ENCODE measurements at places on chromosomes 1 and 21.

DNA sequence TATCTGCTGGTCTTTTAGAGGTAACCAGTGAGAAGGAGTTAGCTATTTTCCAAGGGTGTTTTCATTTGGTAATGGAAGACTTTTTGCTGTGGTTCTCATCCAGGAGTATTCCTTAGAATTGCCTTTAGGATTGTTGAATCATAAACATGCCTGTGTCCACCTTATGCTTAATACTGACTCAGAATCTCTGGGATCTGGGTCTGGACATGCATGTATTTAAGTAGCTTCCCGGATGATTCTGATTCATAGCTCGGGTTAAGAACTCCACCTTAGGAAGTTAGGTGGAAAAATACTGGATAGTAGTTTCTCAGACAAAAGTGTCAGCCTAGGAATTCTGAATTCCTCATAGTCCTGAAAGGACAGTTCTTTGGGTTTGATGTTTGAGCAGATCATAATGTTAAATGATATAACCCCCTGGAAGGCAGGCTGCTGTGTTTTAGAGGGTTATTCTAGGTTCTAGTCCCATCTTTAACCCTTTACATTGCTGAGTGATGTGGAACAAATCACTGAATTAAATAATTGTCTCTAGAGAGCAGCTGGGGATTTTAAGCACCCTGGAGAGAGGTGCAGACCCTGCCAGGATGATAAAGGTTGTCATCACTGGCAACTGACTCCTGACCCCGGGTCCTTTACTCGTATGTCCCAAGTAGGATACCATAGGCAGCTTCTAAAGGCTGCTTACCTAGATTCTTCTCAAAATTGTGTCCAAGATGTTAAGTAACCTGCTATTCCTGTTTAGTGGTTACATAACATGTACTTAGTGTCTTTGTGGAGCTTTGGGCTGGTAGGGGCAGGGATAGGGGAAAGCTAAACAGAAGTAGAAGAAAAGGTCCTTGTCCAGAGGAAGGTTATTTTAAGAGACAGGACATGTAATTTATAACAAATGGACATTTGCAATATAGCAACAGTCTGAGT lies 14.5 kb upstream of the C4BPB start:
- DNase-seq: no peak

DNA sequence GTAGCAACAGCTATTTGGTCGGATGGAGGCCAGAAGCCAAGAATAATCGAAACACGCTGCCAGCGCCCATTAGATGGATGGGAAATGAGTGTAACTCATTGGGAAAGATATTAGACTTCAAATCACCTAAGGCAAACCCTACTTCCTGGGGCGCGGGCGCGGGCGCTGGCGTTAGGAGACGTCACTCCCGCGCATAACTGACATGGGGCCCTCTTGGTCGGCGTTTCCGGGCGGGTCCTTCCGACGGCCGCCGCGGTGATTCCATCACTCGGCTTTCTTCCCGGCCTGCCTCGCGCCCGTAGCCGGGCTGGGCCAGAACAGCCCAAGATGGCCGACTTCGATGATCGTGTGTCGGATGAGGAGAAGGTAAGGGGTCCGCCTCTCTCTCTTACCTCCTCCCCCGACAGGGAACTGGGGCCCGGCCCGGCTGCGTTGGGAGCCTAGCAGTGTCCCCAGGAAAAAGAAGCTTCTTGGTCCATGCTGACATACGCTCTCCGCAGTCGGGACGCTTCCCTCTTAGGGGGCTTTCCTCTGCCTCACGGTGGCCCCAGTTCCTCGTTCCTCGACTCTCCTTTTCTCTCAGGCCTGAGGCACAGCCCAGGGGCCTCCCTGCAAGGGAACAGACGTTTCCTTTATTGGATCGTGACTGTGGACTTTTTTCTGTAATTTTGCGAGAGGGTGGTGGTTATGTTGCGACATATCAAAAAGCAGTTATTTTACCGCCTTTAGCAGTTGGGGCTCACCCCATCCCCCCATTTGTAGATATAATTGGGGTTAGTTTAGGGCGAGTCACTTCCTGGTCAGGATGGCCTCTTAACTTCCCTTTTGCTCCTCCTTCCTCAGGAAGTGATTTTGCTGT lies at the start of gene CAPZA1:
TSS of gene CAPZA1 (plus strand) at position 315 of the 859 bp plus-strand sequence. CDS start at position 328, 13 bp downstream.
- DNase-seq: peak; percentile 89

DNA sequence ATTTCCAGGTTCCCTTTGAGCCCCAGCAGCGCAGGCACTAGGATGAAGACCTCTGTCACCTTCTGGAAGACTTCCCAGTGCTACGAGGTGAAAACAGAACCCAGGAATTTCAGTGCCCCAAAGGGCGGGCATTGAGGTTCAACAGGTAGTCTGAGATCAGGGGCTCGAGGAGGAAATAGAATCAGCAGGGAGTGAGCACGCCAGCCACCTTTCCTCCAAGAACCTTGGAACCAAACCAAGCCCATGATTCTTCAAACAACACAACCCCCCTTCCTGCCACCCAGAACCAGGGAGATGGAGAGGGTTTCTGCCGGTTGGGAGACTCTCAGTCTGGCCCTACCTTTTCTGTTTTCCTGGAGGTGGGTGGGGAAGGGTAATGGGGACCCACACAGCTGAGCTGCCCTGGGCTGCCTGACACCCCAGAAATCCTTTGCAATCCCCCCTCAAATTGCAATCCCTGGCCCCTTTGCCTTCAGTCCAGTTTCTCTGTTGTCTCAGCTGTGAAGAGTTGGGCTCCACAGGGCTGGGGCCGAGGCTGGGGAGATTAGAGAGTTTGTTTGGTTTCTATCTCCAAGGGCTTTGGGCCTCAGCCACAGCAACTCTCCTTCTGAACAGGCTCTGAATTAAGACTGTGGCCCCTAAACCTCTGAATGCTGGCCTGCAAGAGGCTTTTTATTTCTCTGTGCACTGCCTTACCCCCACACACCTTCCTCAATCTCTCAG lies 11.9 kb downstream of the SLC41A1 start:
- DNase-seq: no peak

- no peak for DNase-seq
These were observed 12.2 kb downstream of the NTNG1 start for GRCh38 chr1:107153014-107153413.

- no peak for DNase-seq
These were observed 235.4 kb upstream of the ADAMTS5 start for GRCh38 chr21:27202301-27202700.

DNA sequence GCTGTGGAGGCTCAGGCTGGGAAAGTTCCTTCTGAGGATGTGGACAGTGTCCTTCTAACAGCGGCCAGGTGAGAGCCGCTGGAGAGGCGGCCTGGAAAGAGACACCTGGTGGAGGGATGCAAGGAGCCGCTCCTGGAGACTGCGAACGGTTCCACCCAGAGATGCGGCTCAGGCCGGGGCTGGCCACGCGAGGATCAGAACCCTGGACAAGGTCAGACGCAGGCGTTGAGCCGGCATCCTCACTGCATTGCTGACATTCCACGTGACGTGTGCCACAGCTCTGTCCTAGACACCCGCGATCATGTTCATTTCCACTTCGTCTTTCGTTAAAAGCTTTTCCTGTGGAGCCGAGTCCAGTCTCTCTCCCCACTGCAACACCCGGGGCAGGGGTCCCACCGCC lies 28.8 kb downstream of the CFAP74 start:
- no peak for DNase-seq

- peak; percentile 62 for DNase-seq
These were observed at the start of gene NENF for GRCh38 chr1:212432661-212433576. TSS of gene NENF (plus strand) at chr1:212432920. CDS start at chr1:212432944, 24 bp downstream.
